ENCODE measurements at places on chromosomes 2 and 18.

DNA sequence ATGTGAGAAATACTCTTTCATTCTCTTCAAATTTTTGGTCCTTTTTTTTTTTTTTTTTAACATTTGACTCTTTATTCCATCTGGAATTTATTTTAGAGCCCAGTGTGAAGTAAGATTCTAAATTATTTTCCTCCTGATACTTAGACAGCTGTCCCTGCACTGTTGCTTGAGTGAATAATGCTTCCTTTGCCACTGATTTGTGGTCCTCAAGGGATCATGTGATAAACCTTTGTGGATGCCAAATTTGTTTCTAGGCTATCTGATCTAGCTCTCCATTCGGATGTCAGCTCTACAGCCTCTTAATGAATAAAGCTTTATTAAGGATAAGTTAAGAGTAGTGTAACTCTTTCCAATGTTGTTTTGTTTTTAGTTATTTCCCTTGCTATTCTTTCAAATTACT is 142.3 kb downstream of the SMAD7 start:
- DNase-seq: no peak

DNA sequence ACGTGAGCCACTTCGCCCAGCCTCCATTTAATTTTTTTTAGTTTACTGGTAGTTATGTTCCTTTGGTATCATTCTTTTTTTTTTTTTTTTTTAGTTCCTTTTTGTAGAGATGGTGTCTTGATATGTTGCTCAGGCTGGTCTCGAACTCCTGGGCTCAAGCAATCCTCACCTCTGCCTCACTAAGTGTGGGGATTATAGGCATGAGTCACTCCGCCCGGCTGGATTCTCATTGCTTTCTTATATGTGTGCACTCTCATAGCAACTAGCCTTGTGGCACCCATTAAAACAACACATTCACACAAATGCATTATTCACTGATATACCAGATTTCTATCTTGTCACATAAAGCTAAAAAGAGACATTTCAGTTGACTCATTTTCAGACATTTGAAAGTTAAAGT is 4.2 kb downstream of the TTC27 start:
- DNase-seq: no peak

GRCh38 chr2:108573061-108573460 is 38.8 kb downstream of the LIMS1 start:
- no peak for DNase-seq

GRCh38 chr2:217671871-217672270 is 330.9 kb downstream of the TNS1 start:
- DNase-seq: no peak

DNA sequence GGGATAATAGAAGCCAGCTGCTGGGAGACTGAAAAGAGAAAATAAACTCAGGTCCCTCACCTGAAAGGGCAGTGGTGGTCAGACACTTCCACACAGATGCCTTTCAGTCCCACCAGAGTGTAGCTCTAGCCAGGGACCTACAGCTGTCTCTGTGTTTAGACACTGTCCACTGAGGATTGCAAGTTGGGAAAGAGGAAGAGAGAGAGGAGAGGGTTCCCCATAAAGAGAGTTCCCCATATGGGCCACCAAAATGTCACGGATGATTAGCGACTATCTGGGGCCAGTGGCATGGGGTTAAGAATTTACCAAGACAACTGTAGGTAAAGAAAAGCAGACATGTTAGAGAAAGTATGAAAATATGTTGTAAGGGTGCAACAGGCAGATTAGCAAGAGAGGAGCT is 36.7 kb upstream of the SKA1 start:
- no peak for DNase-seq

- no peak for DNase-seq
These were observed 80.7 kb downstream of the ACSL3 start for GRCh38 chr2:222941510-222942032.

DNA sequence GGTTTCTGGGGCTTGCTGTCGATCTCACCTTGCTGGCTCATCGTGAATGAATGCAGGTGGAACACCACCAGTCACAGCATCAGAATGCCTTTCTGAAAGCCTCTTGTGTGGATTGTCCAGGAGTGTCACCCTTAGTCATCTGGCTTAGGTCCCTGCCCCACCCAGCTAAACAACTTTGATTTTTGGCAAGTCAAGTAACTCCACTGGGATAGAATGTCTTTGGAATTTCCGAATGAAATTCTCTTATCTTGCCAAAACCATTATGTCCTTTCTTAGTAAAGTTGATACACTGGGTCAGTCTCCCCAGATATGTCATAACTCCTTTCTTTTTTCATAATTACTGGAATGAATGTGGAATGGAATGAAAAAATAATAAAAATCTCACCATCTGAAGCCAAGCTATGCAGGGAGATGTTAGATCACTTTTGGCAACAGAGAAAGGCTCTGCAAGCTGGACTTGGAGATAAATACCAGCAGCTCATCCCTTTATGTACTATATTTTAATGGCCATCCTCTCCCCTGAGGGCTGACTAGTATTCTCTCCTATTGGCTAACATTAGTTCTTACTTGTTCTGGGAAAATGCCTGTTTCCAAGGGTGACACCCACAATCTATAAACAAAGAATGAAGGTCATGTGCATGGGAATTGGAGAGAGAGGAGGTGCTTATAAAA is 35.4 kb downstream of the INSIG2 start:
- DNase-seq: no peak

GRCh38 chr2:217147818-217148217 is 288.0 kb upstream of the TNP1 start:
- no peak for DNase-seq

GRCh38 chr2:173300458-173300857 is 54.2 kb upstream of the CDCA7 start:
- no peak for DNase-seq

DNA sequence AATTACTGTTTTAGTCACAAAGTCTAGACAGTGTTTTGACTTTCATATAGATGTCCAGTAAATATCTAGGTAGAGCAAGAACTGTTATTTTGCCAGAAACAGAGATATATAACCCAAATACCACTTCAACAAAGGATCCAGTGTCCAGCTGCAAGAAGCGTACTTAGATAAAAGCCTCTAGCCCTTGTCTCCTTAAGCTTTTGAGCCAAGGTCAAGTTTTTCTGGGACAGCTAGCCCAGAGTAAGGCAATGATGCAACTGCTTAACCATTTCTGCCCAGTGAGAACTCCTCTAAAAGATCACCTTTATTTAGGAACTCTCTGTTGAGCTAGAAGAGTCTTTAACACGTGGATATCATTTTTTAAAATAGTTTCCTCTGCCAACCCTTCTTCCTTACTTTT is 1424.9 kb upstream of the NXPH2 start:
- no peak for DNase-seq

GRCh38 chr2:60899230-60899891 is 18.0 kb downstream of the REL start:
- no peak for DNase-seq

GRCh38 chr2:229221641-229222040 is 49.4 kb downstream of the PID1 start:
- no peak for DNase-seq

DNA sequence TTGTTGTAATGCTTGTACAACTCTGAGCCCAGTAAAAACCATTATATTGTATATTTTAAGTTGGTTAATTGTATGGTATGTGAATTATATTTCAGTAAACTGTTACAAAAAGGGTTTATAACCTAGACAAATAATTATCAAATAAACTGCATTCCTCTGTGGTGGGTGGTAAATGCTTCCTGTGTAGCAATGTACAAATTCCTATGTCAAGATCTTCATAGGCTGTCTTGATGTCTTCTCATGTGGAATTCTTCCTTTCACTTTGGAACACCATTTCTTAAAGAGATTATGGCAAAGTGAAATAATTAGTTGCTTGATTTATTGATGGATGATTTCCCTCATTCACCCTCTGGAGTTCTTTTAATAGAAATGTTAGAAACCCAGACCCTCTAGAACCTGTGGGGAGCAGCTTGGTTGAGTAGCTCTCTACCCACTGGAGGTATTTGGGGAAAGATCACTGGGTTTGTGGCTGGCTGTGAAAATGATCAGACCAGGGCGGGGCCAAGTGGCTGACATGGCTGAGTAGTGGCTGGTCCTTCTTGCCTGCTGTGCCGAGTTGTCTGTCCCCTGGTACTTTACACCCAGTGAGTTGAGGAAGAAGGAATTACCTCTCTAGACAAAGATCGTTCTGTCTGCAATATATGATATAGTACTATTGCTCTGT is 22.4 kb upstream of the MGAT5 start:
- DNase-seq: no peak

- peak; percentile 59 for DNase-seq
These were observed 12.0 kb upstream of the GALM start for GRCh38 chr2:38653715-38654527.

DNA sequence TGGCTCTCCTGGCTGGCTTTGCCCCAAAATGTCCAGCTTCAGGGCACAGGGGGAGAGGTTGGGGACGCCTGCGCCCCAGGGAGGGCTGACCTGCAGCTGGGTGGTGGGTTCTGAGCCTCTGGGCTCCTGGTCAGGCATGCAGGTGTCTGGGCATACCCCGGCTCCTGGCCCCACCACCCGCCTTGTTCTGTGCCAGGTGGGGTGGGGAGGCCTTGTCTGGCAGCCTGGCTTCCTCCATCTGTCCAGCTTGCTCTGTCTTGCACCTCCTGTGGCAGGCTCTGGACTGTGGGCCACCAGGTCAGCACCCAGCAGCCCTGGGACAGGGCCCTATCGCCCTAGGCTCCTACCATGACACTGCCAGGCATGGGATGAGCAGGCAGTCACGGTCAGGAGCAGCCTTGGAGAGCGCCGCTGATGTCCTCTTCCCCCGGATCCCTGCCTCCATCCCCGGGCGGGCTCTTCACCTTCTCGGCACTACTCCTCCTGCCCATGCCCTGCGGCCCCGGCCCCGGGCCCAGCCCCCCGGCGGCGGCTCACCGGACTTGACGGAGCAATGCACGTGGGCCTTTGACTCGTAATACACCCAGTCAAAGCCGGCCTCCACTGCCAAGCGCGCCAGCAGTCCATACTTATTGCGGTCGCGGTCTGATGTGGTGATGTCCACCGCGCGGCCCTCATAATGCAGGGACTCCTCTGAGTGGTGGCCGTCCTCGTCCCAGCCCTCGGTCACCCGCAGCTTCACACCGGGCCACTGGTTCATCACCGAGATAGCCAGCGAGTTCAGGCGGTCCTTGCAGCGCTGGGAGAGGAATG is 3.6 kb downstream of the IHH start:
- DNase-seq: no peak

DNA sequence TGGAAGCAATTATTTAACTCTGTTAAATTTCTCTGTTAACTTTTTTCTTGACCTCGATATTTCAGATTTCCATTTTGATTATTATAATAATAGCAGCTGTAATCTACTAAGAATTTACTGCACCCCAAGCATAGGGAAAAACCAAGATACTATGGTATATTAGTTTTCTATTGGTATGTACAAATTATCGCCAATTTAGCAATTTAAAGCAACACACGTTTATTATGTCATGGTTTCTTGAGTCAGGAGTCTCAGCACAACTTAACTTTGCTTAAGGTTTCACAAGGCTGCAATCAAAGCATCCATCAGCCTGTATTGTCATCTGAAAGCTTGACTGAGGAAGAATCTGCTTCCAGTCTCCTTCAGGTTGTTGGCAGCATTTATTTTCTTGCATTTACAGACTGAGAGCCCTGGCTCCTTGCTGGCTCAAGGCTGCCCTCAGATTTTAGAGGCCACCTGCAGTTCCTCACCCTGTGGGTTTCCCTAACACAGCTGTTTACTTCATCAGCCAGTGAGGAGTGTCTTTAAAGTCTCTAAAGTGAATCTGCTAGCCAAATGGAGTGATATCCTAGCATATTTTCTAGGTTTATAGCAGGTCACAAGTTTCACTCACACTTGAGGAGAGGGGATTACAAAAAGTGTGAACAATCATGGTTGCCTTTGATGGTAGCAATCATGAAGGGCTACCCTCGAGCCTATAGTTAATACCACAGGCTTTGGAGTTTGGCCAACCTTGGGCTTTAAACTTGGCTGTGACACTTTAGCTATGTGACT is 4.4 kb upstream of the VPS54 start:
- no peak for DNase-seq

- no peak for DNase-seq
These were observed 8.4 kb upstream of the HNRNPLL start for GRCh38 chr2:38610851-38611801.

- DNase-seq: no peak
These were observed 188.9 kb upstream of the ITGA4 start for GRCh38 chr2:181268174-181268867.

GRCh38 chr2:225691711-225692110 is 292.2 kb downstream of the NYAP2 start:
- no peak for DNase-seq

DNA sequence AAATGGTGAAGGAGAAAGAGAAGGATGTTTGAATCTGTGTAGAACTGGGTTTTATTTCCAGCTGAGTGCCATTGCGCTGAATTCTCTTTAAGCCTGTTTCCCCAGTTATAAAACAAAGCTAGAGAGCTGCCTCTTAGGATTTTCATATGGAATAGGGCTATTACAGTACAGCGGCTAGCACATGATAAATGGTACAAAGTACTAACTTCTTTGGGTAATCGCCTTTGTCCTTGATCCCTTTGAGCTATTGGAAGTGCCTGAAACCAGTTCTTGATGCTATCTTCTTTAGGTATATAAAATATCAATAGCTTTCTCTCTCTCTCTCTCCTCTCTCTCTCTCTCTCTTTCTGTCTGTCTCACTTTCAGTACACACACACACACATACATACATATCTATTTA is 71.3 kb downstream of the SOX11 start:
- no peak for DNase-seq

GRCh38 chr18:9140381-9140780 is 3.8 kb downstream of the ANKRD12 start:
- DNase-seq: peak; percentile 39

GRCh38 chr2:146867477-146867986 is 977.3 kb upstream of the ACVR2A start:
- DNase-seq: no peak

GRCh38 chr2:232523402-232523681 is 2.6 kb upstream of the CHRND start:
- no peak for DNase-seq

DNA sequence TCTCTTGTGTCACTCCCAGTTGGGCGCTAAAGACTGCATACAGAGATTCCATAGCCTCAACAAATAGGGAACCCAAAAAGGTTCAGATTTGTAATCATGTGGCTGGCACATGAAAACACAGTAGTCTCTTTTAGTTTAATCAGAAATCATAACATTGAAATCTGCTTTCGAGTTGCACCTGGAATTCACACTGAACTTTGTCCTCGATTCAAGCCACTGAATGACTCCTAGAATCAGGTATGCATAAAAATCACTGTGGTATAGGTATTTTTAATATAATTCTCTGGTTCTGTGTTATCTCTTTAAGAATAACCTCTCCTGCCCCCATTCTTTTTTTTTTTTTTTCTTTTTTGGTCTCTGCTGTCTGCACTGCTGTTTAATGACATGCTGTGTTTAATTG is 150.2 kb downstream of the KCNH7 start:
- no peak for DNase-seq

GRCh38 chr18:44119607-44120006 is 561.1 kb upstream of the SETBP1 start:
- DNase-seq: no peak

Data from CD4-positive, alpha-beta T cell treated with Interleukin-4 for 1 hour (primary cell).